Spinal cord (tissue), 10 donors: ENCODE measurements at places on chromosomes 5 and 9.

DNA sequence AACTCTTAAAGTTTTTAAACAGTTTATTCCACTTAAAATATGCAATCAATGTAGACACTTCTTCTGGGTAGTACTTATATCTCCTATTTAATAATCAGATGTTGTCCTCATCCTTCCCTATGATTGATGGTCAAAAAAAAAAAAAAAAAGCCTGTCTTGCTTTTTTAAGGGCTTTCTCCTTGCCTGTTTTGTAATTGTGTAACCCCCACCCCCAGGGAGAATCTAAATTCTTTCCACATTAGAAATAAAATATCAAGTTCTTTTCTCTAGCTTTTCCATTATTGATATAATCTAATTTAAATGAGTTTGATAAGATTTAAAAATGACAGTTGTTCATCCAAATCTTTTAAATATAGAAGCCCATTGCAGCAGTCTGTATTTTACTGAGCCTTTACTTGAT is 119.7 kb downstream of the CHSY3 start:
- no peak for DNase-seq

GRCh38 chr5:131751506-131751905 is 45.3 kb downstream of the FNIP1 start:
- no peak for DNase-seq

DNA sequence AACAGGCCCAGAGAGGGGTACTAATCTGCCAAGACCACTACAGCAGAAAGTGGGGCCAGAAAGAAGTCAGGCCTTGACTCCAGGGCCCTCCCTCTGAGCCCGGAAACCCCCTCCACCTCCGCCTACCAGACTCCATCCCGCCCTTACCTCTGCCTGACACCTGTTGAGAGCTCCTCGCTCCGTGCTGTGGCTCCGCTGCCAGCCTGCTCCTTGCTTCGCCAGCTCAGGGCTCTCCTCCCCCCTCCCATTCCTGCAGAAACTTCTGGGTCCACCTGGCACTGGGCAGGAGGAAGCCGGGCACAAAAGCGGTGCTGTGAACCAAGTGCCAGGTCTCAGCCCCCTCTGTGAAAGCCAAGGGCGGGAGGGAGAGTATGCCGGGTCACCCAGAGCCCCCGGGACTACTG is 6.4 kb upstream of the ST6GALNAC6 start:
- DNase-seq = no peak

GRCh38 chr5:152534641-152535040 is 129.6 kb upstream of the NMUR2 start:
- no peak for DNase-seq

- DNase-seq = no peak
These were observed 70.8 kb upstream of the CDKN2B start for GRCh38 chr9:22079873-22080341.

- no peak for DNase-seq
These were observed 64.9 kb downstream of the ZNF618 start for GRCh38 chr9:113941056-113941455.

DNA sequence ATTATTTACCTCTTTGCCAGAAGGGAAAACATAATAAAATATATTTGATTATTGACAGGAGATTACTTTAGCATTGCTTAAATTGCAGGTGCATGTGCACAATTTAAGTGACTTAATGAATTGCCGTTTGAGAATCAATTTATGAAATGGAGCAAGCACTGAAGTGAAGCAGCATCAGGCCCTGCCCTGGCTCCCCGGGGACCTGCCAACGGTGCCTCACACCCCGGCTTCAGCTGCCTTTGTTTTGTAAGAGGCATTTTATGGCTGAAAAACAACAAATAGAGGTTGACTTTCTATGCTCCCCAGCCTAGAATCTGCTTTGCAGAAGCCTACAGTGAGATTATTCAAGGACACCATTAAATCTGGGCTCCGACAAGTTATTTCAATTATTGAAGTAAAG is 359.1 kb upstream of the IRX4 start:
- no peak for DNase-seq

DNA sequence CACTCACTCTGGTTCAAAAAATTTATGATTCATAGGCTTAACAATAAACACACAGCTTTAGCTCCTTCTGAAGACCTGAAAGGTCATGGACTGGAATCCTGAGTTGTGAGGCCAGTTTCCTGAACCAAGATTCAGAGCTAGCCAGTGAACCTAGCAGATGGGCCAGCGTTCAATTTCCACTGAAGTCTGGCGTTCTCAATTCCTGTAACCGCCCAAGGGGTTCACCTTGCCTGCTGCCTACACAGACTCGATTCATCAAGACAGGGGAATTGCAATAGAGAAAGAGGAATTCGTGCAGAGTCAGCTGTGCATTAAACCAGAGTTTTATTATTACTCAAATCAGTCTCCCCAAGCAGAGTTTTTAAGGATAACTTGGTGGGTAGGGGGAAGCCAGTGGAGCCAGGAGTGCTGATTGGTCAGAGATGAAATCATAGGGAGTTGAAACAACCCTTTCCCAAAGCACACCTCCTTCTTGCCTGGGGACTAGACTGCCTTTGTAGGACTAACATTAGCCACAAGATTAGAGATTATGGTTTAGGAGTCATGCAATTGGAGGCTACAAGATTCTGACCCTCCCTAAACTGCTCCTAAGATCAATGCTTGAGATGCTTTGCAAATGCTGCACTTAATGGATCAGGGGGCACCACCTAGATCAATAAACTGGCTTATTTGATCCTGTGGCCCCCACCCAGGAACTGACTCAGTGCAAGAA is 117.5 kb upstream of the SHB start:
- DNase-seq = no peak

DNA sequence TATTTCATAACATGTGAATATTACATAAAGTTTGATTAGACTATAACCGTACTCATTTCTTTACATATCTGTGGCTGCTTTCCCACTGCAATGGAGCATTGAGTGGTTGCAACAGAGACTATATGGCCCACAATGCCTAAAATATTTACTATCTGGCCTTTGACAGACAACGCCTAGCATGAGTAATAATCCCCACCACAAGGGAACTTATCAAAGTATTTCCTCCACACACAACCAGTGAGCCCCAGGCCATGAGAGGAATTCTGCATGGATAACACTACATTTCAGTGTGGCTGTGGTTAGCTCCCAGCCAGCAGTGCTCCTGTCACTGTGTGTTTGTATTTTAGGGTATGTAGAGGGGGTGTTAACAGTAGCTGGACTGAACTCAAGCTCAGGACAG is 54.8 kb downstream of the FAM81B start:
- DNase-seq = no peak
